Activated CD4-positive, alpha-beta T cell treated with anti-CD3 and anti-CD28 coated beads, Interleukin-2, amount 10 ng/mL, durations not matched to agents 7 days and 5 days (primary cell): ENCODE measurements at places on chromosomes 2 and 18.

DNA sequence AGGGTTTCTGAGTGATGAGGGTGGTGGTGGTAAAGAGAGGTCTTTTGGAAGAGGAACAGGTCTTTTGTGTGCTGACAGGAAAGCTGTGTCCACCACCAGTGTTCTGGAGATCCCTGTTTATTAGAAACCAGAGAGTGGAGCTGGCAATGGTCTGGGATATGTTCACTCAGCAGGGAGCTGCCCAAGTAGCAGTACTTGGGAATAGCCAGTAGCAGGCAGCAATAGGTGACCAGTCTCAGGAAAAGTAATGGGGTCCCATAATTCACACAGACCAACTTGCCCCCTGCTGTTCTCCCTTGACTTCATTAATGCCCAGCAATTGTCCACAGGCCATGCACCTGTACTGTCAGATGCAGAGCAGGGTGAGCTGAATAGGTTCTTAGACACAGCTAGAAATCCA is 1.8 kb downstream of the TSPYL6 start:
- no peaks in the 10 kb centered on the region for H3K4me1 ChIP-seq
- no peaks in the 10 kb centered on the region for H3K36me3 ChIP-seq
- DNase-seq: no peak
- no peak overlapping the region for H3K27ac ChIP-seq

GRCh38 chr2:241298673-241299072 is 16.8 kb downstream of the HDLBP start:
- peak; percentile 47 for DNase-seq
- peaks cover 10% of the 10 kb centered on the region for H3K36me3 ChIP-seq
- H3K27ac ChIP-seq: peak overlapping the region; percentile 86

DNA sequence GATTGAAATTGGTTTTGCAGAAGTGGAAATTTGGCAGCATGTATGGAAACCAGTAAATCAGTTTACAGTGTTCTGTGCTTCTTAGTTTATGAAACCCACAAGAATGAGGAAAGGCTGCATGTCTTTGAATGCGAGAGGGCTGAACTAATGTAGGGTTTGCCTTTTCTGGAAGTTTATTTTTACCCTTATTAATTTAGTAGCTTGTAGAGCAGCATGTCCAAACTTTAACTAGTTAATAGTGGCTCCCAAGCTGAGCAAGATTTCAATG is 50.4 kb downstream of the LDLRAD4 start:
- H3K36me3 ChIP-seq: peaks cover 4% of the 10 kb centered on the region
- H3K4me1 ChIP-seq: peaks cover 74% of the 10 kb centered on the region
- H3K27me3 ChIP-seq: no peaks in the 10 kb centered on the region

DNA sequence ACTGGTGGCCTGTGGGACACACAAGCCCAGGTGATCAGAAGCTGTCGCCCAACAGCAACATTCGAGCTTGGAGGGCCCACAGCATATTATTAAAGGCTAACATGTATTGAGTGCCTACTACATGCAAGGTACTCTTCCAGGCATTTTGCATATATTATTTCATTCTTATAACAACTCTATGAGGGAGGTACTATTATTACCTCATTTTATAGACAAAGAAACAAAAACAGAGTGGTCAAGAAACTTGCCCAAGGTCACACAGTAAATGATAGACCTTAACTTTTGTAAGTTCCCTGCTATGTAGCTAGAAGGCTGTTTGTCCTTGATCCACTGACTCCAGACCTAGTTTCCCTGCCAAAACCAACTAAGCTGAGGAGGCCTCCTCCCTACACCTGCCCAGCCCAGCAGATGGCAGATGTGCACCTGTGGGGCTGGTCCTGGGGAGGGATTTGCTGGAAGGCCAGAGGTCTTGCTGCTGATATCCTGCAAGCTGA is 35.7 kb downstream of the KANSL3 start:
- no peak overlapping the region for H3K27ac ChIP-seq
- peaks cover 61% of the 10 kb centered on the region for H3K36me3 ChIP-seq
- no peak for DNase-seq
- peaks cover 27% of the 10 kb centered on the region for H3K4me1 ChIP-seq
- H3K27me3 ChIP-seq: no peaks in the 10 kb centered on the region
- no peak overlapping the region for H3K4me3 ChIP-seq

GRCh38 chr2:4995466-4995865 is 696.7 kb upstream of the SOX11 start:
- H3K4me3 ChIP-seq: no peak overlapping the region
- H3K4me1 ChIP-seq: no peaks in the 10 kb centered on the region

- no peak overlapping the region for H3K27ac ChIP-seq
- H3K4me1 ChIP-seq: no peaks in the 10 kb centered on the region
Observed at GRCh38 chr18:70121842-70122241, 83.6 kb downstream of the RTTN start.

DNA sequence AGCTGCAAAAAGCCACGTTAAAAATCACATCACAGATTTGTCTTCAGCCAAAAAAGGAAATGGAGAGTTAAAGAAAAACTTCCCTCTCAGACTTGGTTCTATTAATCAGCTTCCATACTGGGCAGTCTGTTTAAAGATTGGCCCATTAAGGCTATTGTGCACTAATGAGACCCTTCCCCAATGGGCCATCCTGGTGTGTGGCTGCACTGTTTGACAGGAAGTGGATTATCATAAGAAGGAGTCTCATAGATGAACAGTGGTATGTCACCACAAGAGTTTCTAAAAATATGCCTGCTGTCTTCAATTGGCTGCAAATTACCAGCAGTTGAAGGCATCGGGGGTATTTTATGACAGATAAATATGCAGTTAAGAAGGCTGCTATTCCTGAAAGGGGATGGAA is 247.6 kb upstream of the THSD7B start:
- DNase-seq: no peak
- no peaks in the 10 kb centered on the region for H3K36me3 ChIP-seq
- no peak overlapping the region for H3K4me3 ChIP-seq
- H3K27me3 ChIP-seq: peaks cover 15% of the 10 kb centered on the region
- H3K27ac ChIP-seq: no peak overlapping the region

- H3K36me3 ChIP-seq: no peaks in the 10 kb centered on the region
- H3K4me3 ChIP-seq: no peak overlapping the region
- peaks cover 8% of the 10 kb centered on the region for H3K27me3 ChIP-seq
- DNase-seq: no peak
- peaks cover 1% of the 10 kb centered on the region for H3K4me1 ChIP-seq
Observed at GRCh38 chr2:109168716-109169115, 39.7 kb downstream of the SH3RF3 start.

DNA sequence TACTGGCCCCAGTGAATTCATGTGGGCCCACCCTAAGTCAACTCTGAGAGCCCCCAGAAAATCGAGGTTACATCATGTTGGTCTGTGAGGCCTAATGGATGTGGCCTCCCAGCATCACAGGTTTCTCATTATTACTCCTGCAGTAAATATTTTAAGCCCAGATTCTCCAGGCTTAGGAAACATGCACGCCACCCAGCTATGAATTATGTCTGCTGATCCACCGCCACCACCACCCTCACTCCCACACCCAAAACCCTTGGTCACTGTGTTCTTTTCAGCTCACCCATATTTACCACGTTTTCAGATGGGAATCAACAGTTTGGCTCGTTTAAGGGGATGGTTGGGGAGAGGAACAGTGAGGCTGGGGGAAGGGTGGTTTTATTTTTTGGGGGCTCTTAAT is 128.6 kb downstream of the NCK2 start:
- peaks cover 60% of the 10 kb centered on the region for H3K36me3 ChIP-seq
- peaks cover 77% of the 10 kb centered on the region for H3K4me1 ChIP-seq
- no peaks in the 10 kb centered on the region for H3K27me3 ChIP-seq
- H3K27ac ChIP-seq: peak overlapping the region; percentile 60
- H3K4me3 ChIP-seq: no peak overlapping the region
- no peak for DNase-seq

DNA sequence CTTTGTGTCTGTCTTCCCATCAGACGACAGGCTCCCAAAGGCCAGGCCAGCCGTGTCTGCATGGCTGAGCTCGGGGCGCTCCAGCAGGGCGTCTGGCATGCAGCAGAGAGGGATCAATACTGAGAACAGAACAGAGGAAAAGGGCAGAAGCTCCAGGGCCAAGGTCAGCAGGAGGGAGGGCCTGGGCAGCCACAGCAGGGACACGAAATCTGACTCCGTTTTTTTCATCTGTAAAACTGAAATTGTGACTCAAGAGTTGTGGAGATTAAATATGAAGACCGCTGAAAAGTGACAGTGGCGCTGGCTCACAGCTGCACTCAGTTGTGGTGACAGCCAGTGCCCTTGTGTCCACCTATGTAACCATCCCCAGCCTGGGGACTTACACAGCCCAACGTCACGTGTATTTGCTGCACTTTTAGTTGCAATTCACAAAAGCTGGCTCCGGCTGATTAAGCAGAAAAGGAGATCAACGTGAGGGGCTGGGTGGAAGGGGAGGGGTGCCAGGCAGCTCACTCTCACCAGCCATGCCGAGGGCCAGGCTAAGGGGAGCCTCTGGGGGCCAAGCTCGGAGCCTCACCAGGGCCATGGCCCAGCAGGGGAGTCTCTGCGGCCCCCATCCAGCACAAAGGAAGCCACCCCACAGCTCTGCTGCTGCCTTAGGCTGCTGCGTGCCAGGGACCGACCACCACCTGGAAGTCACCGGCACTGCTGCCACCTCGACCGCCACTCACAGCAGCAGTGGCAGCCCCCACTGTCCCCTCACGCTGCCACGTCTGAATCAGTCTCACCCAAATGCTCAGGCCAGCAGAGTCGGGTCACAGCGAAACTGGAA is 74.7 kb downstream of the EIPR1 start:
- H3K36me3 ChIP-seq: peaks cover 10% of the 10 kb centered on the region
- no peaks in the 10 kb centered on the region for H3K27me3 ChIP-seq
- H3K4me3 ChIP-seq: no peak overlapping the region
- no peak overlapping the region for H3K27ac ChIP-seq

DNA sequence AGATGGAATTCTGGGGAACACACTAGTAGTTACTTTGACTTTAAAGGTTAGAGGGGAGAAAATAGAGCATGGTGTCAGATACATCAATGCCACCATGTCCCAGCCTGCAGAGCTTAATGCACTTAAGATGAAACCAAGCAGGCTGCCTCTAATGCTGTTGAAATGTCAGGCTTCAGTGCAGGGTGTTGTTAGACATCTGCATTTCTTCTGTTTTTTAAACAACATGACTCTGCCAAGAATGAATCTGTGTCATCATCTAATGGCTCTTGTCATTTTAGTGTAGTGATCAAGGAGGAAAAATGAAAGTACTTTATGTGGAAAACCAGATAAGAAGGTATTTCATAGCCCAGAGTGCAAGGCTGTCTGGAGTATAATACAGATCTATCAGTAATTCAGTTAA is 29.9 kb downstream of the LYPD1 start:
- no peak overlapping the region for H3K27ac ChIP-seq
- H3K27me3 ChIP-seq: no peaks in the 10 kb centered on the region
- H3K36me3 ChIP-seq: no peaks in the 10 kb centered on the region
- DNase-seq: no peak
- H3K4me1 ChIP-seq: no peaks in the 10 kb centered on the region
- no peak overlapping the region for H3K4me3 ChIP-seq

DNA sequence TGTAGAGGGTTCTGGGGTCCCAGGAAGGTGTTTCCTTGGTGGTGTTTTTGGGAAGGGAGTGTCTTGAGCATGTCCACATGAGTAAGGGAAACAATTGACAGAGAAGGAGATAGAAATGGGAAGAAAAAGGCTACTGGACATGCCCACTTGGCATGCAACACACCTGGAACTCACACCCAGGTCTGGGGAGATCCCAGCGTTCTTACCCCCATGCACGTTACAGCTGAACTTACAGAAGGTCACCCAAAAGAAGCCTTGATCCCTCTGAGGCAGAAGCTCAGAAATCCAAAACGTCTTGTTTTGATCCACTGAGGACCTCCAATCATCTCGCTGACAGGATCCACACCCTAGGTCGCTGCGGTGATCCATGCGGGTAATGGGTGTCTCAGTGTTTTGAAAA is 142.0 kb downstream of the ZNF516 start:
- H3K4me1 ChIP-seq: peaks cover 6% of the 10 kb centered on the region
- no peak for DNase-seq
- no peaks in the 10 kb centered on the region for H3K27me3 ChIP-seq
- peaks cover 3% of the 10 kb centered on the region for H3K36me3 ChIP-seq
- H3K4me3 ChIP-seq: no peak overlapping the region

GRCh38 chr18:8084160-8084559 is 517.0 kb downstream of the PTPRM start:
- H3K4me3 ChIP-seq: no peak overlapping the region
- no peaks in the 10 kb centered on the region for H3K4me1 ChIP-seq
- no peaks in the 10 kb centered on the region for H3K27me3 ChIP-seq
- no peak overlapping the region for H3K27ac ChIP-seq

DNA sequence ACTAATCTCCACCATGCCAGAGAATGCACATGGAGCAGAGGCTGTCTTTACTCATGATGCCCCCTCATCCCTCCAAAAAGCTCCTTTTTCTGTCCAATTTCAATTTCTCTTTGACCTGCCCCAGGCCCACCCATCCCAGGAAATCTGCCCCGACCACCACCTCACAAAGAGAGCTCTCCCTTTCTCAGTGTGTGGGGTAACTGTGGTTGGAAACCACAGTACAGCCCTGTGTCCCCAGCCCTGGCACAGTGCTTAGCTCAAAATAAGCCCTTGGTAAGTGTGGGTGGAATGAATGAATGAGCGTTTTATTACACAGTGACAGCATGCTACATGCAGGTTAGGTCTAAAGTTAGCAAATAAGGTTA is 43.7 kb upstream of the CAB39 start:
- no peaks in the 10 kb centered on the region for H3K27me3 ChIP-seq
- peak overlapping the region; percentile 74 for H3K27ac ChIP-seq
- H3K4me3 ChIP-seq: no peak overlapping the region
- H3K4me1 ChIP-seq: peaks cover 73% of the 10 kb centered on the region
- H3K36me3 ChIP-seq: peaks cover 2% of the 10 kb centered on the region

DNA sequence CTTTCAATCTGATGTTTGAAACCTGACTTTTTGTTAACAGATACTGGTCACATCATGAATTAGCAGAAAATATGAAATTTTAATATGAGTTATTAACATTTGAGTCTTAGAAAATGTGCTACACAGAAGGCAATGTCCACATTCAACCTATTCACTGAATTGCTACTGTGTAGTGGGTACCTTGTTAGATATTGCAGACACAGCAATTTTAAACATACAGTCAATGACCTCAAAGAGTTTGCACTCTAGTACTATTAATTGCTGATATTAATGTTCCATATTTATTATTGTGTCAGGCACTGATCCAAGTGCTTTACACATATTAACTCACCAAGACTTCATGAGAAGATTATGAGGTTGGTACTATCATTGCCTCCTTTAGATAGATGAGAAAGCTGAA is 385.4 kb upstream of the PKDCC start:
- no peak overlapping the region for H3K4me3 ChIP-seq
- H3K27me3 ChIP-seq: no peaks in the 10 kb centered on the region
- DNase-seq: no peak
- H3K27ac ChIP-seq: no peak overlapping the region

DNA sequence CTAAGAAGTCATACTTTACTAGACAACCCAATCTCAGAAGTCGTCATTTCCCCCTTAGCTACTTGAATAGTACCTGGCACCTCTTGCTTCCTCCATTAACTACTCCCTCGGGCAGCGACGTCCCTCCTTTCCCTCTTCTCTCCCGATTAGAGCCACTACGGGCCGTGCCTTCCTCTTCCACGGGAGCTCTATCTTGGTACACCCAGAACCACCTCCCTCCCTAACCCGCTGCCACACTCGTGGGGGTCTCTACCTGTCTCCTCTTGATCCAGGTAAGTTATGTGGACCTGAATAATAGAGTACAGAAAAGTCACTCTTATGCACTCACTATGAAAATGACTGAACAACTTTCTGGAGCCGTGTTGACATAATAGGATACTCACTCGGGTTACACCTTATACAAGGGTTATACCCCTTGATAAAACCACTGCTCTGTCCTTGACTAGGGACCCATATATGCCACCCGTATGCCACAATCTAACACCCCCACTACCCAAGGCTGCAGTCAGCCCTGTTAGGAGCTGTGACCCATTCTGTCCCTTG is 595 bp upstream of the HDHD2 start:
- peaks cover 29% of the 10 kb centered on the region for H3K4me1 ChIP-seq
- H3K4me3 ChIP-seq: peak overlapping the region; percentile 92
- DNase-seq: no peak
- peaks cover 23% of the 10 kb centered on the region for H3K36me3 ChIP-seq
- H3K27me3 ChIP-seq: no peaks in the 10 kb centered on the region
